Thoracic aorta endothelial cell (primary cell): ENCODE measurements at places on chromosomes 1 and 21. TPM values are rescaled to one million over a fixed set of nuclear protein-coding genes. Genes with fewer than 3 reads are reported as not detected.

IFNLR1 gene
- total RNA-seq = not detected in 2 replicates

NPL gene
- total RNA-seq = 1.3 and 1.7 TPM in 2 replicates

CNKSR1 gene
- 0.13 TPM in 1 of 2 replicates, not detected in the other for total RNA-seq

SIK1 gene
- 1.5 and 2.4 TPM in 2 replicates for total RNA-seq

CYP4Z1 gene
- not detected in 2 replicates for total RNA-seq

AMY1B gene
- not detected in 2 replicates for total RNA-seq

LHX4 gene
- total RNA-seq = under 0.01 TPM in 1 of 2 replicates, not detected in the other

VTCN1 gene
- total RNA-seq = not detected in 2 replicates

OR2T4 gene
- not detected in 2 replicates for total RNA-seq

IL19 gene
- not detected in 2 replicates for total RNA-seq

LCE1D gene
- not detected in 2 replicates for total RNA-seq

STUM gene
- total RNA-seq = not detected in 2 replicates

TMEM9 gene
- total RNA-seq = 19.1 and 27.7 TPM in 2 replicates

PROX1 gene
- total RNA-seq = 0.53 and 2.1 TPM in 2 replicates

OR14C36 gene
- not detected in 2 replicates for total RNA-seq

FMO2 gene
- not detected in 2 replicates for total RNA-seq

DNAI4 gene
- total RNA-seq = 2.1 and 2.2 TPM in 2 replicates

EFCAB14 gene
- 137 and 145 TPM in 2 replicates for total RNA-seq

OR6K3 gene
- not detected in 2 replicates for total RNA-seq
